SW 1271 (cell line): ENCODE measurements at places on chromosomes 11 and 22.

GRCh38 chr22:45072322-45072903 lies 62.6 kb upstream of the PHF21B start:
- no peak for DNase-seq

DNA sequence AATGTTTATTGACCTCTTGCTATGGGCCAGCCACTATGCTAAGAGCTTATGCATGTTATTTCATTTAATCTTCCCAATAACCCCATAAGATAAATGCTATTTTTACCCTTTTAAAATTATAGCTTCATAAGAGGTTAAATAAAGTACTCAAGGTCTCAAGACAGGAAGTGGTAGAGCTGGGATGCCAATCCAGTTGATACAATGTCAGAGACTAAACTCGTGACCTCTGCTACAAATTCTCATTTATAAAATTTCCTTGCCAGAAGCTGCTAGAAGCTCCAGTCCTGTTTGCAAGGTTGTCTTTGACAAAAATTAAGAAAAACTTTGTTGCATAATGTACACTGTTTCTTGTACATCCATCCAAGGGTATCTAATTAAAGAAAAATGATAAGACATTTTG lies 265.9 kb upstream of the MPPED2 start:
- DNase-seq, result no peak

GRCh38 chr11:2888266-2888968 lies 2.8 kb upstream of the CDKN1C start:
- peak; percentile 47 for DNase-seq

- DNase-seq, result no peak
Observed at GRCh38 chr22:37239336-37240239, 4.5 kb downstream of the RAC2 start.

DNA sequence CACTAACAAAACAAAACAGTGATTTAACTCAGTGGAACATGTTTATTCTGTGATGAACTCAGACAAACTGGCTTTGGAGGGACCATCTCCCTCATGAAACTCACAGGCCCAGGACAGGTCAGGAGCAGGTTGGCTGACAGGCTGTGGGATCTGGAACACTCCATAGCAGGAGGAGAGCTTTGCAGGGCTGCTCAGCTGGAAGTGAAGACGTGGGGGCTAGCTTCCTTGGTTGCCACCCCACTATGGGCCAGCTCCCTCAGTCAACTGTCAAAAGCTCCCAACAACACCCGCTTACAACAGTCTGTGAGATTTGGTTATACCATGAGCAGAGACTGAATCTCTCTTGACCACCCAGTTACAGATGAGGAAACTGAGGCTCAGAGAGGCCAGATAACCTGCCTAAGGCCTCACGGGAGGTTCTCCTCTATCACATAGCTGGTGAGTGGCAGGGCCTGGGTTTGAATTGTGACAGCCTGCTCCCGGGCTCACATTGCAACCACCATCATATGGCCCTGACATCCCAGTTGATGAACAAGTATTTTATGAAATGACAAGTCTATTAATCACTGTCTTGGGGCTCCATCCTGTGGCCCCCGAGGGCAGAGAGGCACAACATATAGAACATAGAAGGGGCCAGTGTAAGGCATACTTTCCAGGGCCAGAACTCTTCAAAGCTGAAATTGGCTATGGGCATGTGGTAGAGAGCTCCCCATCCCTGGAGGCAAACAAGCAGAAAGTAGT lies 473.4 kb downstream of the MN1 start:
- no peak for DNase-seq

GRCh38 chr11:60785806-60786361 lies 751 bp downstream of the MS4A10 start:
- no peak for DNase-seq

- DNase-seq, result no peak
Observed at GRCh38 chr11:105582497-105582896, 27.4 kb upstream of the GRIA4 start.
